ENCODE measurements at places on chromosomes 11 and 22.

DNA sequence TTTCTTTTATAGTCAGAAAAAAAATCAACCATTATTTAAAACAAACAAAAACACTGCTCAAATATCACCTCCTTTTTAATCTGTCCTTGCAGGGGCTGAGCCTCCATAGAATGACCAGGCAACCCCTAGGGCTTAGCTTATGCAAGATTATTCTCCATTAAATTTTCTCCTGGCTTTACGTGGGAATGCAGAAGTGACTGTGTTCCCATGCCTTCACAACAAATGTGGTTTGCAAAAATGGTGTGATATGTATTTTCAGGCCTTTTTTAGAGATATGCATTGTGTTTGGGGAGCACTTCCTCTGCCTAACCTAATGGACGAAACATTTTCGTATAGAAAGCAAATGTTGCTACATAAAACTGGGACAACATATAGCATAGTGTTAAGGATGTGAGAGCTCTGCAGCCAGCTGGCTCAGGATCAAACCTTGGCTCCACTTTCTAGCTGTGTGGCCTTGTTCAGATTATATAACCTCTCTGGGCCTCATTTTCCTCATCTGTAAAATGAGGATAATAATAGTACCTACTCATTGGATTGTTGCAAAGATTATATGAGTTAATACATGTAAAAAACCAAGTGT is 82.6 kb downstream of the PARVA start:
- no peak for DNase-seq

DNA sequence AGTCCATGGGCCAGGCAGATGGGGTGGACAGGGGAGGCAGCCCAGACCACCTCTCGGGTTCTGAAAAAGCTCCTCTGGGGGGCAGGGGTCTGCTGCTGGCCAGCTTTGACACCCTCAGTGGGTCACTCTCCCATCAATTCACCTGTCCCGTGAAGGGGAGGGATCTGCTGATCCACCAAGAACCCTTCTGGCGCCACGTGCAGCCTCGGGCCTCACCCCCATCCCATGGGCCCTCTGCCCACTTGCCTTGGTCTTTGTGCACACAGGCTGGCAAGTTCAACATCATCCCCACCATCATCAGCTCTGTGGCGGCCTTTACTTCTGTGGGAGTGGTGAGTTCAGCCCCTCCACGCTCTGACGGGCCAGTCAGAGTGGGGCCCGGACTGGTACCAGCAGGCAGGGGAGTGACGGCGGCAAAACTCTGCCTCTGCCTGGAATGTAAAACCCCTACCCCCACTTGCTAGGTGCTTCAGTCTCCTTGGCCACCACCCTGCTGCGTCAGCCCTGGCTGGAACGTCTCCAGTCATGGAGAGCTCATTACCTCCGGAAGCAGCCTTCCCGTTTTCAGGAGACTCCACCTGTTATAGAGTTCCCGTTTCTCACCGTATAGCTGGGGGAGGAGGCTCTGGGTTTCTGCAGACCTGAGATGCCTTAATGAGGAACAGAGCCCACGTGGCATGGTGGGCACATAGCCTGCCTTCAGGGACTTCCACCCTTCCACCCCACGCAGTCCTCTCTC is 12.7 kb downstream of the PRG3 start:
- no peak for DNase-seq

DNA sequence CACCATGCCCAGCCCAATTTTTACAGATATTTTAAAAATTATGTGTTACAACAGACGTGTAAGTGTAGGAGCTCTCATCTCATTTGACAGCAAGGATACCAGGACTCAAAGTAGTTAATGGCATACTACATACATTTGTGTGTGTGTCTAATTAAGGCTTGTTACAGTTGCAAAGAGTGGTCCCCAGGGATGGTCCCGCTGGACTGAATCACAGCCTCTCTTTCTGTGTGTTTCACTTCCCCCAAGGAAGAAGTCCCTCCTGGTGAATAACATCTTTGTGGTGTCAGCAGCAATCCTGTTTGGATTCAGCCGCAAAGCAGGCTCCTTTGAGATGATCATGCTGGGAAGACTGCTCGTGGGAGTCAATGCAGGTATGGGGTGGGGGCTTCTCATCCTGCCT is 17.2 kb downstream of the SLC2A11 start:
- DNase-seq: peak; percentile 42

DNA sequence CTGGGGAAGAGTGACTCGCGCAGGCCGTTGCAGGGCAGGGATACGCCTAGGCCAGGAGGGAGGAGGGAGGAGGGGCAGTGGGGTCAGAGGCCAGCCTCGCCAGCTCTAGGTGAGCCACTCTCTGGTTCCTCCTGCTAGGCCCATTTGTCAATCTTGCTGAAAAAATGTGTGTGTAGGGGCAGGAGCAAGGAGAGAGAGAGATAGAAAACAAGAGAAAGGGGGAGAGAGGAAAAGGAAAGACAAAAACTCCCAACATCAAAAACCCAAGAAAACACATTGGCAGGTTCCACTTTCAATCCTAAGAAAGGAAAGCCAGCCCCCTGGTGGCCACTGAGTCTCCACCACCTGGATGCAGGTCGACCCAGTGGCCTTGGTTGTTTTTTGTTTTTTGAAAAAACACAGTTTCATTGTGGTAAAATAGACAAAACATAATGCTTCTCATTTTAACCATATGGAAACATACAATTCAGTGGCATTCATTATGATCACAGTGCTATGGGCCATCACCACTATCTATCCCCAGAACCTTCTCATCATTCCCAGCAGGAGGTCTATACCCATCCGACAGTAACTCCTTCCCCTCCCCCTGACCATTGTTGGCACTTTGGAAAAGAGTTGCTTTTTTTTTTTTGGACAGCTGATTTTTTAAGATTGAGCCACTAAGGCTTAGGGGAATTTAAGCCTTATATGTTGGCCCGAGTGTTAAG is 10.9 kb downstream of the OMP start:
- DNase-seq: no peak

- no peak for DNase-seq
Measured at GRCh38 chr22:37009490-37009889, 9.8 kb downstream of the TST start.

DNA sequence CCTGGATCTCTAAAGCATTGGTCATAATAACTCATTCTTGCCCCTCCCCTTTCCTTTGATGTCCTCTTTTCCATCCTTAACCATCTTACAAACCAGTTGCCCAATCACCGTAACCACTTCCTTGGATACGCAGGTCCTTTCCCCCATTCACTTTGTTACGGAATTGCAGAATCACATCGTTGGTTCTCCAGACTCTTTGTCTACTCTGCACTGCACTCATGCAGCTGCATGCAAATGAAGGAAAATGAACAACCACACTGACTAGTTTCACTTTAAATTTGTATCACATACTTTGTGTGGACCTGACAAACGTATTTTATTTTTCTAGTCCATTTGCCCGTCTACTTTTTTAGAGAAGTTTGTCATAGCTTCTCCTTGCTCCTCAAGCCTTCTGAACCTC is 69.9 kb downstream of the SLC5A12 start:
- no peak for DNase-seq

- DNase-seq: no peak
Measured at GRCh38 chr22:25779890-25780289, 37.9 kb downstream of the MYO18B start.

DNA sequence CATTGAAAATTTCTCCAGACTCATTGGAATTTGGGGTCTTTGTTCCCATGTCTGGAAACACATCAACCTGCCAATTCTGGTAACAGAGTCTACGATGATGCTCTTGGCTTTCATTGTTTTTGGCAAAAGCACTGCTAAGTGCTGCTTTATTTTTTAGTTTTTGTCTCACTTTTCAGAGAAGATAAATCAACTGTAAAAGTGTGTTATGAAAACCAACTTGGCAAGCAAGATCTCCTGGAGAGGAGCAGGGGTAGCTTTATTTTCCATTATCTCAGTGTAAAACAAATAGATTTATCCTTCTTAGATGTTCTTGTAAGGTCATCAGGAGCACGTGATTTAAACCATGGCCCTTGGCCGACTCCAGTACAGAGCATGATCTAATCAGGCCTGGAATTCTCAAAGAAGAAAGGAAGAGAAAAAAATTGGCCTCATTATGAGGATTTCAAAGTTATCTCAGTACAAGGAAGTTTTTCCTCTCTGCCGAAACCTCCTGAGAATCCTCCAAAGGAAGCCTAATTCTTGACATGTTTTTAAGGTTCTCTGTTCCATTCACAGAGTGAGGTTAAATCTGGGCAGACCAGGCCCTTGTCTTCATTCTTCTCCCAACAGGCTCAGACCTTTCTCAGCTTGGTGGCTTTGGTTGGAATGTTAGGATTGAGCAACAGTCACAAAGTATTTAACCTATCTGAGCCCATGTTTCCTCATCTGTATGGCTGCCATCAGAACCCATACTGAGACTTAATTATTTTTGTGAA is 16.4 kb upstream of the PAMR1 start:
- DNase-seq: no peak

GRCh38 chr22:39574779-39575551 is 4.4 kb downstream of the CACNA1I start:
- DNase-seq: no peak

DNA sequence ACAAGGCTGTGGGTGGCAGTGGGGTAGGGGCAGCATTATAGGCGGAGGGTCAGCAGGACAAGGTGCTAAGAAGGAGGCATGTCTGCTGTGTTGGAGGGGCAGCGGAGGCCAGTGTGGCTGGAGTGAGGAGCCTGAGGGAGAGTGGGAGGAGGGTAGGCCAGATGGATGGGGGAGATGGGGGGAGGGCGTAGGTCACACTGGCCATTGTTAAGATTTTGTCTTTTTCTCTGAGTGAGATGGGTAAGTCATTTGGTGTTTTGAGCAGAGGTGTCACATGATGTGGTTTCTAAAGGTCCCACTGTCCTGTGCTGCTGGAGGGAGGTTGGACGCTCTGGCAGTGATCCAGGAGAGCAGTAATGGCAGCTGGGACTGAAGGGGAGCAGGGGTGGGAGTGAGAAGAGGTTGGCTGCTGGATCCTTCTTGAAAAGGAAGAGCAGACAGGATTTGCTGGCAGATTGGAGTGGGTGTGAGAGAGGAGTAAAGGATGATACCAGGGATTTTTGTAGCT is 9.8 kb downstream of the PPP6R3 start:
- no peak for DNase-seq

DNA sequence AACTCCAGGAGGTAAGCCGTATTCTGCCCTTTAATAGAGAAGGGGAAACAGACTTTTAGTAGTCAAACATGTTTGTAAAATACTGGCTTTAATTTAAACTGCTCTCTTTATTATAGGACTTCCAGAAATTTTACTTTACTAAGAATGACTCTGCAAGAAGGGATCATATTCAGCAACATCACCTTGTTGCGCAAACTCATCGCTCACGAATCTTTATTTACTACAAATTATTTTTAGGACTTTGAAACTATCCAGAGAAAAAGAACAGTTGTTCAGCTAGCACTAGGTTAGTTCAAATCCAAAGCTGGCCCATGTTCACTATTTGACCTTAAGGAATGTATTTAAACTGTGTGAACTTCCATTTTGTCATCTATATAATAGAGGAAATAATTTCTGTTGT is 498.3 kb upstream of the TENM4 start:
- no peak for DNase-seq

- no peak for DNase-seq
Measured at GRCh38 chr22:43080616-43081015, 8.6 kb downstream of the TTLL1 start.

DNA sequence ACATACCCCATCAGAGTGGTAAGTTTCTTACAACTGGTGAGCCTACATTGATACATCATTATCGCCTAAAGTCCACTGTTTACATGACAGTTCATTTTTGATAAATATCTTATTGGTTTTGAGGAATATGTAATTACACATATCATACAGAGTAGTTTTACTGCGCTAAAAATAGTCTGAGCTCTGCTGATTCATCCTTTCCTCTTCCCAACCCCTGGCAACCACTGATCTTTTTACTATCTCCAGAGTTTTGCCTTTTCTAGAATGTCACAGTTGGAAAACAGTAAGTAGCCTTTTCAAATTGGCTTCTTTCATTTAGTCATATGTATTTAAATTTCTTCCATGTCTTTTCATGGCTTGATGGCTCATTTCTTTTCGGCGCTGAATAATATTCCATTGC is 112.8 kb downstream of the LARGE1 start:
- no peak for DNase-seq

- DNase-seq: no peak
Measured at GRCh38 chr11:113199866-113200265, 114.5 kb upstream of the TTC12 start.

DNA sequence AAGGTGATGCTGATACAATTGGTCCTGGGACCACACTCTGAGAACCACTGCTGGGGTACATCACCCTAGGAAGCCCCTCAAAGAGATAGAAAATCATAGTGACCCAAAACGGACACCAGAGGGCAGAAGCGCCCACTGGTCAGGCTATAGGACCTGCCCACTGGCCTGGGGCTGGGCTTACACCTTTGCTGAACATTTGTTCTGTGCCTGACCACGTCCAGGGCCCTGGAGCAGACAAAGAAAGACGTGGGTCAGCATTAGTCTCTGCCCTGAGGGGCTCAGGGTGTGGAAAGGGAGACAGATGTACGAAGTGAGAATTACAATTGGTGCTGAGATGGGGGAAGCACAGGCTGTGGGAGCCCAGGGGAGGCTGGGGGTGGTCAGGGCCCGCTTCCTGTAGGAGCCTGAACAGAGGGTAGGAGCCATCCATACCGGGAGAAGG is 14.4 kb upstream of the SERPINH1 start:
- DNase-seq: peak; percentile 25

GRCh38 chr11:19718051-19718450 is 5.4 kb downstream of the NAV2 start:
- DNase-seq: no peak

- DNase-seq: peak; percentile 1
Measured at GRCh38 chr11:123268156-123268555, 73.1 kb upstream of the CLMP start.

- no peak for DNase-seq
Measured at GRCh38 chr11:46463701-46464421, 72.3 kb upstream of the CHRM4 start.

DNA sequence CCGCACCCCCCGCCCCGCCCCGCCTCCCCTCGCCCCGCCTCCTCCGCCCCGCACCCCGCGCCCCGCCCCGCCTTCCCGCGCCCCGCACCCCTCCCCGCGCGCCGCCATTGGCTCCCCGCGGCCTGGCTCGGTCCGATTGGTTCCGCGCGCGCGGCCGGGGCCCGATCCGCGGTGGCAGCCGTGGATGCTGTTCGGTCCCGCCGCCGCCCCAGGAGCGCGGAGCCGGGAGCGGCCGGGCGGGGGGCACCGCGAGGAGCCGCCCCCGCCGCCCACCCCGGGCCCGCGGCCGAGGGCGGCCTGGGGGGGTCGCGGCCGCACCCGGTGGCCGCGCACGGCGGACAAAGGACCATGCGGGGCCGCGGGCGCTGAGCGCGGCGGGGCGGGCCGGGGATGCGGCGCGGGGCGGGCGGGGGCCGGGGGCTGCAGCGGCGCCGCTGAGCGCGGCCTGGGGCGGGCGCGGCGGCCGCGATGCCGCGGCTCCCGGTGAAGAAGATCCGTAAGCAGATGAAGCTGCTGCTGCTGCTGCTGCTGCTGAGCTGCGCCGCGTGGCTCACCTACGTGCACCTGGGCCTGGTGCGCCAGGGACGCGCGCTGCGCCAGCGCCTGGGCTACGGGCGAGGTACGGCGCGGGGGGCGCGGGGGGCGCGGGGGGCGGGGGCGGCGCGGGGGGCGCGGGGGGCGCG is at the start of gene B4GALNT4:
Gene B4GALNT4 (plus strand): TSS at position 164 of the 683 bp plus-strand sequence. CDS start 305 bp downstream, at position 469.
- DNase-seq: peak; percentile 34

- DNase-seq: no peak
Measured at GRCh38 chr11:122105044-122105758, 10.8 kb downstream of the BLID start.

Data from NCI-H1436 (cell line).